ENCODE measurements at places on chromosomes 6 and 20.

DNA sequence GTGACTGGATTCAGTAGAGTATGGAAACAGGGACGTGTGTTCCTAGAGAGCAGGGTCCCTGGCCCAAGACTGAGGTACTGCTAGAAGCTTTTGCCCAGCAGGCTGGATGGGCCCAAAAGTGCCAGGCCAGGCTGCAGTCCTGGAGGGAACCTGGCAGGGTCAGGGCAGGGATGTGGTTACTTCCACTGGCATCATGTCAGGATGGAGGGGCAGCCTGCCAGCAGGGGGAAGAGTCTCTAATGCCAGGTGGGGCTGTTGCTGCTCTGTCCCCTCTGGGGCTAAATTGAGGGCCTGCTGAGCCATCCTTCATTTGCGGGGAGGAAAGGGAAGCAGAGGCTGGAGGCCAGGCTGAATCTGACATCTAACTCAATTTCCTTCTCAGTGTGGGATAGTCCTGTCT lies 17.2 kb downstream of the ZDHHC14 start:
- no peak for DNase-seq

- DNase-seq = no peak
Measured at GRCh38 chr20:42214074-42214473, 595.9 kb upstream of the CHD6 start.

- DNase-seq = no peak
Measured at GRCh38 chr6:53399027-53399344, 50.2 kb upstream of the ELOVL5 start.

- peak; percentile 56 for DNase-seq
Measured at GRCh38 chr20:22921595-22922421, 113.3 kb upstream of the SSTR4 start.

- DNase-seq = no peak
Measured at GRCh38 chr20:63167026-63167917, 48.7 kb downstream of the YTHDF1 start.

DNA sequence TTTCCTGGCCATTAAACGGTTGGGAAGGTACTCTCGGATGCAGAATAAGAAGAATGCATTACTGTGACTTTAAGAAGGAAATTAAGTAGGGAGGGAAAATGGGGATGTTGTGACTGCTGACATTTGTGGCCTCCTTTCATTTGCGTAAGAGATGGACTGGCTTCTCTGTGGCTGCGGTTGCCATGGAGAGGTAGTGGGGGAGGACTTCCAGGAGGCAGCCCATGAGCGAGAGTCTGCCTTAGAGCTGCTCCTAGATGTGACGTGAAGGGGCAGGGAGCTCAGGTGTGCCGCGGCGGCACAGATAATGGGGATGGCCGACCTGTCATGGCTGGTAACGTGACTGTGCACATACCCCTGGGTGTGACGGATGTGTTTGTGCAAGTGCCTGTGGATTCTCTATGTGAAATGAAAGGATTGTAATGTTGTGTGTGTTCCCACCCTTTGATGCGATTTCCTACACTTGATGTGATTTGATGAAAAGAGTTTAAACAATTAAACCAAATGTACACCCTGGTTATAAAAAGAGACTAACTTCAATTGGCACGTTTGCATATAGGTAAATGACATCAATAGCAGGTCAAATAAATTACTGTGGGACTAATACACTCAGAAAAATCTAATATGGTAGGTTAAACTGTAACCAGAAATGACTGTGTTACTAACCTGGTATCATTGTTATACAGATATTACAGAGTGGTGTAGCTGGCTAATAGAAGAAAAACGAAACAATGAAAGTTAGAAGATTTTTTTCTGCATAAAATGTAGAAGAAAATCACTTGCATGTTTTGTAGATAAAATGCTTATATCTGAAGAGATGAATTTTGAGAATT lies 48.9 kb downstream of the HIVEP1 start:
- DNase-seq = no peak

GRCh38 chr20:10522328-10522727 lies 87.2 kb downstream of the SLX4IP start:
- DNase-seq = no peak

- DNase-seq = no peak
Measured at GRCh38 chr20:39810309-39810708, 848.2 kb downstream of the DHX35 start.

DNA sequence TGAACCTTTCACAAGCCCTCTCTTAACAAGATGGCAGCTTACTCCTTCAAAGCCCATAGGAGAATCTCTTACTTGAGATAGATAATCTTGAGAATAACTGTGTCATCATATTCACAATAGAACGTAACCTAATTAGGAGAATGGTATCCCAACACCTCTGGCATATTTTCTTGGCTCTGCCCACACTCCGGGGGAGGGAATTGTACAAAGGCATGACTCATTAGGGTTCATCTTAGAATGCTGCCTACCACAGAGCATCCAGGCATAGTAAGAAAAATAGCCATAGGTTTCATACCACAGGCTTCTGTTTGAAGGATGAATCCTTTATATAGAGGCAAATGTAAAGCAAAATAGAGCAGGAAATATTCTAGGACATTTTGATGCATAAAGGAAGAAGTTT lies 1100.6 kb upstream of the CITED2 start:
- DNase-seq = no peak
